ENCODE measurements at places on chromosomes 4 and X.

- DNase-seq, result no peak
These were observed 391 bp upstream of the IDUA start for GRCh38 chr4:986428-986878.

DNA sequence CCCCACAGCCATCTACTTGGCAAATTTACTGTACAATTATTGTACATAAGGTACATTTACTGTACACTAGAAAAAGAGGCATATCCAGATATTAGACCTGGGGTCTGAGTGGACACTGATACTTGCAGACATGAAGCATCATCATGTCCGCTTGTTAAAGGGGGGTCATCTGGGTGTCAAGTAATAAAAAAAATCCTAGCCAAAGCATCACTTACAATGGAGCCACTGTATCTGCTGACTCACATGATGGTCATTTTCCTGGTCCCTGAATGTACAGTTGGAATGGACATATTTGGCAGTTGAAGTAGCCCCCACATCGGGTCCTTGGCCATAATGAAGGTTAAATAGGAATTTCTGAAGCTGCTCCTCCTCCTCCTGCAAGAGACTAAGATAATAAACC lies 228.8 kb downstream of the THOC2 start:
- no peak for DNase-seq

GRCh38 chr4:45082101-45082500 lies 355.7 kb upstream of the GNPDA2 start:
- no peak for DNase-seq

- DNase-seq, result no peak
These were observed 28.1 kb upstream of the HS6ST2 start for GRCh38 chrX:132986556-132986955.

DNA sequence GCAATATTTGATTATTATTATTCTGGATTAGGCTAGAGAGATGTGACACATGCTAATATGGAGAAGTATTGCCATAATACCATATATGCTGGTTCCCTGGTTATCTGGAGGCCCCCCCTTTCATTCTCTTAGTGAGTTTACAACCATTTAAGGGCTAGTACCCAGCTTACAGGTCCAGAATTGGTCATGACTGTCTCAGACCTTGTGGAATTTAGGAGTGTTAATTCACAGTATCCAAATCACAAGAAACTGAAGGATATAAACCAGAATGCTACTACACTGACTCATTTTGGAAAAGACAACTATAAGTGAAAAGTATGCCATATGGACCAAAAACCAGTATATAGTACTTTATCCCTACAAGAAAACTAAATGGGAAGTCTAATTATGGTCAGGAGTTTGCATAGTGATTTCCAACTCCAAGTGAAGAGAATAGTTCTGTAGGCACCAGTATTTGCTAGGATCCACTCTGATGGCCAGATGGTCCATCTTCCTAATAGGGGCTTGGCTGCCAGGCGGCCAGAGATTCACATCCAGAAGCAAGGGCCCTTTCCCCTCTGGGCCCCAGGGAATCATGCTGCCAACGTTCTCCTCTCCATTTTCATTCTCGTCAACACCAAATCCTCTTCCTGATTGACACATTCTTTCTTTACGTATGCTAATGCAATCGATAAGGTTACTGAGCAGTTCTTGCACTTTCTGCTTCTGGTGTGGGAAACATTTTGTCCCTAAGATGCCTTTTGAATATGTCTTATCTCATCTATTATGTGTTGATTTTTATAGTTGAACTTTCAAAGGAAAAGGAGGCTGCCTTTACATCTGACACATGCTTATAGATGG lies 123.6 kb downstream of the SHROOM3 start:
- DNase-seq, result no peak

DNA sequence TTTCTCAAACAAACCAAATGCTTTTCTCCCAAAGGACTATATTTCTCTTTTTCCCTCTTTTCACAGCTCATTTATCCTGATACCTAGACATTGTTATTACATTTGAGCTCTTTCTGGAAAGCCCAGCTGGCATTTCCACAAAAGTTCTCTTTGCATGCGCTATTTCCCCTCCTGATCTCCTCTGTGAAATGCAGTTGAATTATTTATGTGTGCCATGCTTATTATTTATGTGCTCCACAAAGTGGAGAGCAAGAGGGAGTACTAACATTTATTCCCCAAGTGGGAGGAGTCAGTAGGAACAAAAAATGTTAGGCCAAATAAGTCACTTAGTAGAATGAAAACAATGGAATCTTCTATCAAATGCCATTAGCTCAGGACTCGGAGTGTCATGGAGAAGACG lies 626.6 kb upstream of the IGFBP7 start:
- no peak for DNase-seq

DNA sequence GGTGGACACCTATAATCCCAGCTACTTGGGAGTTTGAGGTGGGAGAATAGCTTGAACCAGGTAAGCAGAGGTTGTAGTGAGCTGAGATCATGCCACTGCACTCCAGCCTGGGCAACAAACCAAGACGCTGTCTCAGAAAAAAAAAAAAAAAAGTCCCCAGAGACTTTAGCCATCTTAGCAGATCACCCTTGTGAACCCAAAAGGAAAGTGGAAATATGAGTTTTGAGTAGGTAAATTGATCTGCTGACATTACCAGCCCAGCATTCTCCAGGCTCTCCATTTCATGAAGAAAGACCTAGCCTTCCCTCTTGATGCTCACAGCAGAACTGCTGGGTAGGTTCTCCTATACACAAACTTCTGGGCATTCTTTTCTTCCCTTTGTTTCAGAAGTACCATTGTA lies 24.5 kb upstream of the HNRNPD start:
- DNase-seq, result no peak

DNA sequence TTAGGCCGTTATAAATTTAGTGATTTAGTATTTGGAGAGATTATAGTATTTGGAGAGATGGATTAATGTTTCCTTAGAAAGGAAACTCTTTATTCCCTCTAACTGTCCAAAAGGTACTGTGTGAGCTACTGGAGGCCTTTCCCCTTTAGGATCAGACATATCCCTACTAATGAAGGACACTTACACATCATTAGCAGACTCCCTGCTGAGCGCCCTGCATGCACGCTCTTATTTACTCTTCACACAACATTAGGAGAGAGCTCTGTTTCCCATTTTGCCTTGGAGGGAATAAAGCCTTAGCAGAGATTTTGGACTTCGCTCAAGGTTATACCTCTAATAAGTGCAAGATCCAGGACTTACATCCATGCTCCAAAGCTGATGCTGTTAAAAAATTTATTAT lies 17.8 kb upstream of the STOX2 start:
- no peak for DNase-seq

- no peak for DNase-seq
These were observed 19.0 kb downstream of the HCCS start for GRCh38 chrX:11130136-11130535.

DNA sequence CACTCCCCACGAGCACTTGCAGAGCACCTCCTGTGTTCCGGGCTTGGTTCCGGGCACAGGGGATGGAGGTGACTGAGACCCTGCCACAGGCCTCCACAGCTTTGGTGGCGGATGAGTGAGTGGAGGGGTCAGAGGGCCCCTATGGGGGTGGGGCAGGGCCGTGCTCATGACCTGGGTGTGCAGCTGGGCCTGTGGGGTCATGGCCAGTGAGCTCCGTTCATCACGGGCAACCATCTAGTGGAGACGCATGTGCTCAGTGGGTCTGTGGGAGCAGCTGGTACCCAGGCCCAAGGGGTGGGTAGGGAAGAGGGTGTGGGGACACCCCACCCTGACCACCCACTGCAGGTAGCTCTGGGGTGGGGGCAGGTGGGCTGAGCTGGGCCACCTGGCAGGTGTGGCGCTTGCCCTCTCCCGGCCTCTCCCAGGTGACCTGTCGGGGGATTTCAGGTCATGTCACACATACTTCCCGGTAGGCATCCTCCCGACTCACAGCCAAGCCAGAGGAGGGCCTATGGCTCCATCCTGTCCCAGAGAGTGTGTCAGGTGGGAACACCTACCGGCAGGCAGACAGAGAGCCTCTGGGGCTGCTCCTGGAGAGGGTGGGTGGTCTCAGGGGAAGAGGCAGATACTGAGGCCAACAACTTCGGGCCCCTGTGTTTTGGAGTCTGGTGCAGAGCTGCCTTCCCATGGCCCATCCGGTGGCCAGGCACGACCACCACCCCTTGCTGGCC lies 3.6 kb downstream of the PSAPL1 start:
- DNase-seq, result no peak

DNA sequence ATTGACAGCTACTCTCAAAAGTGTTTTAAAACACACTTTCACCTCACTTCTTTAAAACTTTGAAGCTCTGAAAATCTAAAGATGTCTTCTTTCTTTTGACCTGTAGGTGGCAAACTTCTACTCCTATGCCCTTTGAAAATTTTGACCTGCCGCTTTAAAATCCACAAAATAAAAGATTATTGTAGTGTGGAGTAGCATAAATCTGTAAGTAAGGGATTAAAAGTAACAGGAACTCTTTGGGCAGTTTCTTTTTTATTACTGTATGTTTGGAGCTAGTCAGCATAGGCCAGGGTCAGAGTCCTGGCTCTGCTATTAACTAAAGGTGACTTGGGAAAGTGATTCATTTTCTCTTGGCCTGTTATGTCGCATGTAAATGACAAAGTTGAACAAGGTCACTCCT lies 25.5 kb downstream of the BBS12 start:
- peak; percentile 44 for DNase-seq

GRCh38 chr4:89599026-89599425 lies 237.9 kb downstream of the SNCA start:
- DNase-seq, result no peak

DNA sequence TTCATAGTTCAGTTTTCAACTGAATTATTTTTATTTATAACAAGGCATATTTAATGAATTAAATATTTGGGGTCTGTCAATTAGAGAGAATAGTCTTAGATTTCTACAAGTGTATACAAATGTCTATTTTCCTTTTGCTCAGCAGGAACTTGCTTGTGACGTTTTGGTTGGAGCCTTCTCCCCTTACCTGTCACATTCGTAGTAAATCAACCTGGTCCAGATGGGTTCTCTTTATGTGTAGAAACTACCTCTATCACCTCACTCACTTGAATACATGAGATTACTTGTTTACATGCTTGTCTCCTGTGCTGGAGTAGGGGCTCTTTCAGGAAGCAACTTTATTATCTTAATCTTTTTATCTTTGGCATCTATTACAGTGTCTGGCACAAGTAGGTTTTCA lies 938.3 kb upstream of the IGFBP7 start:
- DNase-seq, result no peak

- peak; percentile 68 for DNase-seq
These were observed 41.0 kb upstream of the SH3RF1 start for GRCh38 chr4:169311643-169312365.

DNA sequence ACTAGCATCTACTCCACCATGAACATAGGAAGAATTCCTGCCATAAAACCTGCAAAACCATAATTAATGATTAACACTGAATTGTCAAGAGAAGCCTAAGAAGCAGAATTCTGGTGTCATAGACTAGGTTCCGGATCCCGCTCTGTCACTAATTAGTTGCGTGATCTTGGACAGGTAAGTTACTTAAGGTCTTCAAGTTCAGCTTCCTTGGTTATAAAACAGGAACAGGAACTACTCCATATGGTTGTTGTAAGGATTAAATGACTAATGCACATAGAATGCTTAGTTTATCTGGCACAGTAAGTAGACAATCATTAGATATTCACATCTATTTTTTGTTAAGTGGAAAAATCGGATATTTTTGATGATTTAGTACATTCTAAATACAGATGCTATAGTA lies 14.3 kb downstream of the G3BP2 start:
- peak; percentile 16 for DNase-seq

DNA sequence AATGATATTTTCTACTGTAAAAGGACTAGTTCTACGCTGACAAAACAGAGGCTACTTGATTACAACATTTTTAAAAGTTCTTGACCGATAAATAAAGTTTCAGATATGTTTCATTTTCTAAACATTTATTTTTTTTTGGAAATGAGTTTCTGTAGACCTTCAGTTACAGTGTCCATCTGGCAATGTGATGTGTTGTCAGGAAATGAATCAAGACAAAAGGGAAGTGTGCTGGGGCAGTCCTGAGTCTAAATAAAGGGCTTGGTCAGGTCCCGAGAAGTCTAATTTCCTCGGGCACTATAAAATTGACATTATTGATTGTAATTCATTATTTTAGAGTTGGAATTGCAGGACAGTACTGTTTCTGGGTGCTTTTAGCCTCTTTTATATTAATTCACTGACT lies 57.0 kb upstream of the FTHL17 start:
- no peak for DNase-seq
